Activated gamma-delta T cell treated with Interleukin-2 at 50 U/mL for 16 hours (primary cell): ENCODE measurements at places on chromosomes 5 and 9.

DNA sequence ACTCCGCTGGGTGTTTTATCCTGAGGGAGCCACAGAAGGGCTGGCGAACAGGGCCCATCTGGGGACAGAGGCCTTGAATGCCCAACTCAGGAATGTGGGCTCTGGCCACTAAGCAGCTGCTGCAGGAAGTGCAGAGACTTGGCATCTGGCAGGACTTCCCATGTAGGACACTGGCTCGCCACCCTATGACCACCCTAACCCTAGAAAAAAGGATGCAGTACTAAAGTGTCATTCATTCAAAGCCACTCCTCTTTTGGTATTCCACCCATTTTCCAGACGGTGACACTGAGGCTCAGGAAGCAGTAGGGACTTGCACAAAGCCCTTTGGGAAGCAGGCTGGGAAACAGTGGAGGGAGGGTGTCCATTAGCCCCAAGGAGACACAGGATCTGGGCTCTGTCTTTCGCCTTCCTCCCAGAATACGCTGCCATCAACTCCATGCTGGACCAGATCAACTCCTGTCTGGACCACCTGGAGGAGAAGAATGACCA, 3.0 kb downstream of the BBLN start:
- no peak for DNase-seq

GRCh38 chr5:151264113-151264512, 11.1 kb downstream of the GM2A start:
- DNase-seq = no peak

DNA sequence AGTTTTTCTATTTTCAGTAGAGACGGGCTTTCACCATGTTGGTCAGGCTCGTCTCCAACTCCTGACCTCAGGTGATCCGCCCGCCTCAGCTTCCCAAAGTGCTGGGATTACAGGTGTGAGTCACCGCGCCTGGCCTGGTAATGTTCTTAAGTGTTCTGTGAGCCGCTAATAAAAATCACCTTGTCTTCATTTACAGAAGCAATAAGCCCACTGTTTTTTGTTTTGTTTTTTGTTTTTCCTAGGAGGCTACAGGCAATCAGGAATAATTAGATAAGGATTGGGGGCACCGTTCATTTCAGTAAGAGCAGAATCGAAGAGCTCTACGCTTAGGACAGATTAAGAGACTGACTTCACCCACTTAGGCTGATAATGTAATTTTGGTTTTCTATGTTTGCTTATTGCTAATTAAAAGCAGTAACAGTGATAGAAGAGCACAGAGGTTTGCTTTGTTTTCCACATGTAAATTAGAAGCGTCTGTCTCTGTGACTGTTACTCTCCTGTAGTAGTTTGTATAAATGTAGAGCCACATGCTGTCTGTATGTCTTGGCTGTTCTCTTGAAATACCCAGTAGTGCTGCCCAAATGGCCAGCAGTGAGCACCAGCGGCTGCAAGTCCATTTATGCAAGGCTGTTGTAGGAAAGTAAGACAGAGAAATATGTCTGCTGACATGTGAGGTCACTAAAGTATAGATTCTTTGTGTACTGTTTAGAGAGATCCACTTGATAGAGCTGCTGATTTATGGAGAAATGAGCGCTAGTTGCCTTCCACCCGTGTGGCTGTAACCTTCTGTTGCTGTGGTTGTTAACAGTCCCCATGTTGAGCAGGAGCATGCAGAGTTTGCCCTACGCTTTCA, 30.5 kb downstream of the TRIO start:
- DNase-seq = no peak

GRCh38 chr9:114231273-114231672, 75.9 kb downstream of the COL27A1 start:
- DNase-seq = no peak

- DNase-seq = no peak
These were observed 6.8 kb downstream of the C9orf43 start for GRCh38 chr9:113417370-113417769.

DNA sequence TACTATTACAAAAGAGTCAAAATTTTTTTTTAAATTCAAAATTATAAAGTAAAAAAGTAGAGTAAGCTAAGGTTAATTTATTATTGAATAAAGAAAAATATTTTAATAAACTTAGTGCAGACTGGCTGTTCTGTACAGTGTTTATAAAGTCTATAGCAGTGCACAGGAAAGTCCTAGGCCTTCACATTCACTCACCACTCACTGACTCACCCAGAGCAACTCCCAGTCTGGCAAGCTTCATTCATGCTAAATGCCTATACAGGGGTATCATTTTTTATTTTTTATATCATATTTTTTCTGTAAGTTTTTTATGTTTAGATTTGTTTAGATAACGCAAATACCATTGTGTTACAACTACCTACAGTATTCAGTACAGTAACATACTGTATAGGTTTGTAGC, 700.7 kb upstream of the GRAMD2B start:
- DNase-seq = no peak

DNA sequence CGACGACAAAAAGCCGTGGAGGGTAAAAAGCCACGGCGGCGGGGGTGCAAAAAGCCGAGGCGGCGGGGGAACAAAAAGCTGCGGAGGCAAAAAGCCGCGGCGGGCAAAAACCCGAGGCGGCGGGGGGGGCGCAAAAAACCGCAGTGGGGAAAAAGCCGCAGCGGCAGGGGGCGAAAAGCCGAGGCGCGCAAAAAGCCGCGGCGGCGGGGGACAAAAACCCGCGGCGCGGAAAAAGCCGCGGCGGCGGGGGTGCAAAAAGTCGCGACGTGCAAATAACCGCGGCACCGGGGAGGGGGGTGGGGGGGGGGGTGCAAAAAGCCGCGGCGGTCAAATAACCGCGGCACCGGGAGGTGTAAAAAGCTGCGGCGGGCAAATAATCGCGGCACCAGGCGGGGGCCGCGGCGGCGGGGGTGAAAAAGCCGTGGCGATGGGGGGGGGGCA, 511.5 kb downstream of the FOXD4L5 start:
- peak; percentile 8 for DNase-seq

DNA sequence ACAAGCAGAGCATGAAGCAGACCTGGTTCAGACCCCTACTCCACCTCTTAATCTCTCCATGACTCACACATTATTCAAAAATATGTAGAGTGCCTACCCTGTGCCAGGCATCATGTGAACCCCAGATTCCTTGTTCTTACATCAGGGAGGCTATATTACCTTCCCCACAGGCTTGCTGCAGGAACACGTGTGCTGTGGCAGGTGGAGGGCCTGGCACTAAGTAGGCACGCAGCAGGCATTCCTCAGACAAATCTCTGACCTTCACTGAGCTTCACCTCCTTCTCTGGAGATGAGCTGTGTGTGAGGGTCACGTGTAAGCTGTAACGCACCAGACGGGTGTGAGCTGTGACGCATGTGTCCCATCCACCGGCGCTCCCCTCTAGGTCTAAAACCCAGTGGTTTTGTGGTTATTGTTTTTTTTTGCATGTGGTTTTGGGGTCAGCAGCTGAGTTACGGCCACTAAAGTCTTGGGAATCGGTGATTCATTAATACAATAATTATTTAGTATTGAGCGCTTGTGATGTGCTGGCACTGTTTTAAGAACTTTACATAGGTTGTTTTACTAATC, 30.3 kb downstream of the ANGPTL2 start:
- no peak for DNase-seq

- DNase-seq = no peak
These were observed 31.1 kb downstream of the OR2K2 start for GRCh38 chr9:111298731-111299598.

DNA sequence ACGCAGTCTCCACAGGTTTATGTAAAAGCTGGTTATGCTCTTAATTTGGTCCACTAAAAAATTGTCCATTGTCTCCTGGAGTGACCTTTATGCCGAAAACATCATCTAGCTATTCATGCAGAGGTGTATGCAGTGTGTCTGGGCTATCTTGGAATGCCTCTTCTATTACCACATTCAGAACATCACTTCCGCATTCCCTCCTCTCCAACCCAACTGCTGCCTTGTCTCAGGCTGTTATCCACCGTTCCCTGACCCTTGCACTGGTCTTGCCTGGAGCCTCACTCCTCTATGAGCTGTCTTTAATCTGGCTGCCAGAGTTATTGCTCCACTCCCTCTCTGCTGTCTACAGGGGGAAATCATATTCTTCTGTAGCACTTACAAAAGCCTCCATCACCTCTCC, 214.1 kb upstream of the ANKRD55 start:
- DNase-seq = no peak

- no peak for DNase-seq
These were observed 25.7 kb upstream of the CDKN2AIPNL start for GRCh38 chr5:134437340-134437846.

DNA sequence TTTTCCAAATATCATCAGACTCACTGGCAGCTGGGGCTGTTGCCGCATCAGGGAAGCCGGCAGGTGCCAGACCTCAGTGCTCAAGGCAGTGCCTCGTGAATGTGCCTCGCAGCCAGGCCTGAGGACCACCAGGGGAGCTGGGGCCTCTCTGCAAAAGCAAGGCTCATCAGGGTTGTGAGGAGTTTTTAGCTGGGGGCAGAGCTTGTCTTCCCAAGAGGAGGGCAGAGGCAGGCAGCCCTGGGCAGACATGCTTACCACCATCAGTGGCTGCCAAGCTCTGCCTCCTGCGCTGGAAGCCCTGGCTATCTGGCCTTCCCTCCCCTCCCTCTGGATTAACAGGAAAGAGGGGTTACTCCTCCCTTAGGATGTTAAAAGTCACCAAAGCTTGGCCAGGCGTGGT, 8.8 kb upstream of the TBC1D9B start:
- no peak for DNase-seq

DNA sequence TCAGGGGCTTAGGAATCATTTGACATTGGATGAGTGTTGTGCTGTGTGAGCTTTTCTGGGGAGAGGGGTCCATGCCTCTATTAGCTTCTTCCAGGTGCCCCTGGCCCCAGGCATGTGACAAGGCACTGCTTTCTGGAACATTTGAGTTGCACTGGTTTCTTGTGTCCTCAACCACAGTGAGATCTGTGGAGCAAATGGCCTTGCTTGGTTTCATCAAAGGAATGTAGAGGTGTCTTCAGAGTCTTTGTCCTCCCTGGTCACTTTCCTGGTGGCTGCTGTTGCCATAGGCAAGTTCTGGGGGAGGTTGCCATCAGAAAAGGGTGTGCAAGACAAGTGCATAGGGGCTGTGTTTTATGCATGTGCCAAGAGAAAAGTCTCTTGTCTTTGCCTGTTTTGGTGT, 157.5 kb downstream of the MACROH2A1 start:
- DNase-seq = no peak

- DNase-seq = no peak
These were observed 33.5 kb downstream of the CSNK1G3 start for GRCh38 chr5:123545506-123545905.
